ENCODE measurements at places on chromosomes 5 and 9. TPM values are rescaled to one million over a fixed set of nuclear protein-coding genes. Genes with fewer than 3 reads are reported as not detected.

Gene RNF38
- total RNA-seq: 26.7 TPM

Gene SH3GL2
- total RNA-seq: not detected

Gene HTR4
- not detected for total RNA-seq

Gene MAP1B
- total RNA-seq: 0.26 TPM

Gene CRHBP
- total RNA-seq: 0.27 TPM

Gene LHX3
- total RNA-seq: not detected

Gene SARDH
- total RNA-seq: 7.8 TPM

Gene AP3S1
- total RNA-seq: 84.5 TPM

Gene SV2C
- 0.02 TPM for total RNA-seq

Gene RANBP3L
- 0.07 TPM for total RNA-seq

Gene PTGR1
- 4.7 TPM for total RNA-seq

Gene TMEM252
- total RNA-seq: not detected

Gene C7
- total RNA-seq: not detected

Gene CTXN3
- not detected for total RNA-seq

Gene PDE6A
- total RNA-seq: not detected

Gene FOXD4L4
- total RNA-seq: 0.11 TPM

Gene MEF2C
- total RNA-seq: 0.12 TPM

Gene TSSK1B
- total RNA-seq: not detected

Gene PCDHB11
- total RNA-seq: not detected

Gene NDUFAF2
- 39.3 TPM for total RNA-seq

Gene FCN1
- total RNA-seq: not detected

Measured in activated CD4-positive, alpha-beta T cell treated with anti-CD3 and anti-CD28 coated beads for 36 hours (primary cell).